ENCODE measurements at places on chromosomes 7 and 10.

DNA sequence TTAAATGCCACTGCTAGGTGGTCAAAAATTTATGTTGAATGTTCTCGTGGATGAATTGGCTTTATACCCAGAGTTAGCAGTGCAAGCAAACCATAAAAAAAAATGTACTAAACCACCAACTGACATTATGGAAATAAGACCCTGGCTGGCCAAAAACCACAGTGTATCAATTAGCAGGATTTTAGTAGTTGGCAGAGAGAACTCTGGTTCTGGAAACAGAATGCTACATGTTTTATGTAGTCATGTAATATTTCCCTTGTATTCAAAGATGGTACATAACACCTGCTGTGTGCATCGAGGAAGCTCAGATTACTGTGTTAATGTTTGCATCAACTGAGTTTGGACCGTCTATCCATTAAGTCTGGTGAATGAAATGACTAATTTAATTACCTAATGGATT is 618.5 kb downstream of the CCSER2 start:
- no peak for DNase-seq

- DNase-seq: no peak
These were observed 175.8 kb downstream of the VTI1A start for GRCh38 chr10:112622786-112623185.

DNA sequence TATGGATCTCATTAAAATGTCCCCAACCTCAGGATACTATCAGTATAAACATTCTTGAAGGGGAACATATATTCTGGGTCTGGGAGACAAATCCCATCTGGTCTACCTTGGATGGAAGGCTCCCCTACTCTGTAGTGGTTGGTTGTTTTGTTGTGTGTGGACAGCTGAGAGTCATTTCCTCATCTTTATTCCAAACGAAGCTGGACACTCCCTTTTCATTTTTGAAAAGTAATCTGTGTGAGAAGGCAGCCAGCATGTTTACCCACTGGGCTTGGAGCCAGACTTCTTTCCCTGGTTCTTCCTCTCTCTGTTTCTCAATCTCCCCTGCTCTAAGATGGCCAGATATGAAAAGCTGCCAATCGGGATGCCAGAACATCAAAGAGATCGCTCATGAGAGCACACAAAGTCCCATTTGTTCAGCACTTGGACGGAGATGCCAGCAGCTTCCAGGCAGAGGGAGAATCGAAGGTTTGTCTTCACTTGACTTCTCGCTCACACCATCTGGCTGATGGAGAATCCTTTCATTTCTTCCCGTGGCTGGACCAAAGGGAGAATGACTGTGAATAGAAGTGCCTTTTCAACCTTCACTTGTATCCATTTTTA is 108.1 kb upstream of the AGR3 start:
- DNase-seq: peak; percentile 99

- no peak for DNase-seq
These were observed 232.6 kb upstream of the CDC14C start for GRCh38 chr7:48691788-48692187.

- no peak for DNase-seq
These were observed 97.7 kb upstream of the EGFR start for GRCh38 chr7:54921116-54921515.

DNA sequence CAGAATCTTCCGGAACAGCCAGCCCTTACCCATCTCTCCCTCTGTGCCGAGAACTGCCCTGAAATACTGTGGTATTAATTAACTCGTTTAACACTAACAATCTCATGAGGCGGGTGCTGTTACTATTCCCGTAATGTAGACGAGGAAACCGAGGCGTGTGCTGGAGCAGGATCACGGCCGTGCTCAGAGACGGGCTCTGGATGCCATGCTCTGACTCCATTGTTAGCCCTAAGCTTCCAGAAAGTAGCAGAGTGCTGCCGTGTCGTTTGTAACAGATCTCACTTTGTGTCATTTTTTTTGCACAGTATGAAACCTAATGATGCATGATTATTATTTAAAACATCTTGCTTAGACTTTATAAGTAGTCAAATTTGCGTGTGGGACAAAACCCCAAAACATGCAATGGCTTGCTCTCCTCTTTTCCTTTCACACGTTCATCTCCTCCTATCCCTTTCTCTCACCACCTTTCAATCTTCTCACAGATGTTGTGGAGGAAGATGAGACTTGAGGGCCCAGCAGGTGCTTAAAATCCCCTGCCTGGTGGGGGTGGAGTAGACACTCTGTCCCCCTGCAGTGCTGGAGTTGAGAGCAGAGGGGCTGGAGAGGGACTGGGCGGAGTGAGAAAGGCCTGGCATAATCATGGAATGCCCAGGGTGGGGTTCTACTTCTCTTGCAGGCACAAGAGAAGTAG is 482 bp upstream of the ACTR3C start:
- DNase-seq: no peak

GRCh38 chr7:93461350-93461749 is 113.2 kb downstream of the CALCR start:
- no peak for DNase-seq

DNA sequence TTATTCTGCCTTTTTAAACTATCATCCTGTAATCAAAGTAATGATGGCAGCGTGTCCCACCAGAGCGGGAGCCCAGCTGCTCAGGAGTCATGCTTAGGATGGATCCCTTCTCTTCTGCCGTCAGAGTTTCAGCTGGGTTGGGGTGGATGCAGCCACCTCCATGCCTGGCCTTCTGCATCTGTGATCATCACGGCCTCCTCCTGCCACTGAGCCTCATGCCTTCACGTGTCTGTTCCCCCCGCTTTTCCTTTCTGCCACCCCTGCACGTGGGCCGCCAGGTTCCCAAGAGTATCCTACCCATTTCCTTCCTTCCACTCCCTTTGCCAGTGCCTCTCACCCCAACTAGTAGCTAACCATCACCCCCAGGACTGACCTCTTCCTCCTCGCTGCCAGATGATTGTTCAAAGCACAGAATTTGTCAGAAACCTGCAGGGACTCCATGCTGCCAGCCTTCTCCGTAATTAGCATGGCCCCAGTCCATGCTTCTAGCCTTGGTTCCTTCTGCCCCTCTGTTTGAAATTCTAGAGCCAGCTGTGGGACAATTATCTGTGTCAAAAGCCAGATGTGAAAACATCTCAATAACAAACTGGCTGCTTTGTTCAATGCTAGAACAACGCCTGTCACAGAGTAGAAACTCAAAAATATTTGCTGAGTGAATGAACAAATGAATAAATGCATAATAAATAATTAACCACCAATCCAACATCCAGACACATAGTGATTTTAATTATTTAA is 151.7 kb downstream of the EGFR start:
- DNase-seq: no peak

DNA sequence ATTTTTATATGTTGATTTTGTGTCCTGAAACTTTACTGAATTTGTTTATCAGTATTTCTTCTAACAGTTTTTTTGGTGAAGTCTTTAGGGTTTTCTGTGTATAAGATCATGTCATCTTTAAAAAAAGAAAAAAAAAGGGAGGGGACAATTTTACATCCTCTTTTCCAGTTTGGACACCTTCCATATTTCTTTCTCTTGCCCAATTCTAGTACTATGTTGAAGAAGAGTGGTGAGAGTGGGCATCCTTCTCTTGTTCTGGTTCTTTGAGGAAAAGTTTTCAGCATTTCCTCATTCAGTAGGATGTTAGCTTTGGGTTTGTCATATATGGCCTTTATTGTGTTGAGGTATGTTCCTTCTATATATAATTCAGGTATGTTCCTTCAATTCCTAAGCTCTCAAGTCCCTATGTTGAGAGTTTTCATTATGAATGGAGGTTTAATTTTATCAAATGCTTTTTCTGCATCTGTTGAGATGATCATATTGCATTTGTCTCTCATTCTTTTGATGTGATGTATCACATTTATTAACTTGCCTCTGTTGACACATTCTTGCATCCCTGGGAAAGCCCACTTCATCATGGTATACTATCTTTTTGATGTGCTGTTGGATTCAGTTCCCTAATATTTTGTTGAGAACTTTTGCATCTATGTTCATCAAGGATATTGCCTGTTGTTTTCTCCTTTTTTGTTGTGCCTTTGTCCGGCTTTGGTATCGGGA is 12.1 kb downstream of the TAS2R40 start:
- no peak for DNase-seq

- DNase-seq: peak; percentile 78
These were observed 30.4 kb downstream of the PDLIM1 start for GRCh38 chr10:95260397-95260881.

GRCh38 chr10:62903828-62904227 is 87.7 kb upstream of the EGR2 start:
- no peak for DNase-seq

DNA sequence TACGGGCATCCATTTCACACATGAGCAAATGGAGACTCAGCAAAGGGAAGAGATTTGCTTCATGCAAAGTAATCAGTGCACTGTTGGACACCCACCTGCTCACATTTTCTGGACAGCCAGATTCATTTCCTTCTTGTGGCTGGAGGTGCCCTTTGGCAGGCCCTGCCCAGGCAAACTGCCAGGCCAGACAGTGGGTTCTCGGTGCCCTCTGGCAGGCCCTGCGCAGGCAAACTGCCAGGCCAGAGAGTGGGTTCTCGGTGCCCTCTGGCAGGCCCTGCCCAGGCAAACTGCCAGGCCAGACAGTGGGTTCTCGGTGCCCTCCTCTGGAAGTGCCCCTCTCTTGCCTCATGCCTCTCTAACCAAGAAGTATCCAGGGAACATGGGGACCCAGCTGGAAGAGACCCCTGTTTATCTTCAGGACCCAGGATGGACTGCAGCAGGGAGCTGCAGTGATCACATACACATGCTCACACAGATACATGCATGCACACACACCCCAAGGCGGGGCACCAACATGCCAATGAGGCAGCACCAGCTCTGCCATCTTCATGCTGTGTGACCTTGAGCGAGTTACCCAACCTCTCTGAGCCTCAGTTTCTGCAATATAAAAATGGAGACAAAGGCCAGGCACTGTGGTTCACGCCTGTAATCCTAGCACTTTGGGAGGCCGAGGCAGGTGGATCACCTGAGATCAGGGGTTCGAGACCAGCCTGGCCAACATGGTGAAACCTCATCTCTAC is 67.1 kb downstream of the OAT start:
- DNase-seq: no peak

DNA sequence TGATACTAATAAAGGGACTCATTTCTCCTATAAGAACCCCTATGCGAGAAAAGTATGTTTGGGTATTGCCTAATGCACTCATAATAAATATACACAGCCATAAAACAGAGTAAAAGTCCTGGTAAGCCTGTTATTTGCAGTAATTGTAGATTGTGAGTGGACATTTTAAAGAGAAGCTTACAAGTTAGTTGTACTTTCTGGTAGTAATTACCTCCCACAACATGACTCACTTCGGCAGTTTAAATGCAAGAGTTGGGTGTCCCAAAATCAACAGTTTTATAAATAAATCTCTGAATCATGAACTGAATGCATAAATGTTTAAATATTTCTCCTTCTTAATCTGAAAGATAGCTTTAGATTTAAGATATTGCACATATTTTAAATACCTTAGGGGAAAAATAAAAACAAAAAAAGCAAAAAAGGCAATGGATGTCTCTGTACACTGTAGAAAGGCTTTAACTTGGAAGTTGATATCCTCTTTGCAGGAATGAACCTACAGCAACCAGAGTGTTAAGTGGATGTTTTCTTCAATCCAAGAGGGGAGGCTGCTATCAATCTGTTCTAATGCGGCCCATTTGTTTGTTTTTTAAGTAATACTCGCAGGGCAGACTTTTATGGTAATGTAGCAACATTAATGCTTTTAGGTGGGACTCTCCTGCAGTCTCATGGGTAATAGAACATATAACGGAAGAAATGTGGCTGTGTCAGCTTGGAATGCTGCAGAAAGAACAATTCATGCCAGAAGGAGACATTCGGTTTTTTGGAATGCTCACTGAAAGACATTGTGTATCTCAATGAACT is 57.3 kb upstream of the ZEB1 start:
- DNase-seq: peak; percentile 63

DNA sequence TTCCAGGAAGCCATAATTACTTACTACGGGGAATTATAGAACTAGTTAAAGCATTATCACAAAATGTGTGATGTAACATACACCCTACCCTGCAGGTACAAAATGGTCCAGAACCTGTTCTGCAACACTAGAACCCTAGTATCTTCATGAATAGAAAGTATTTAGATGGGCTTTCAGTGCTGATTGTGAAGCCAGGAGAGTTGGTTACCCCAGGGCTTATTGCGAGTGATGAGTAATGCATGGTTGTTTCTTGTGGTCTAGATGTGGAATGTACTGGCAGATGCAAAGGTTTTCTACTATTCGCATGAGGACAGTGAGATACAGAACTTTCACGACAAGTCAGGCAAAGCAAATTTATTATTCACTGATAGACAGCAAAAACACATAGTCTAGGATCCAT is 33.6 kb upstream of the AGR3 start:
- DNase-seq: peak; percentile 96

DNA sequence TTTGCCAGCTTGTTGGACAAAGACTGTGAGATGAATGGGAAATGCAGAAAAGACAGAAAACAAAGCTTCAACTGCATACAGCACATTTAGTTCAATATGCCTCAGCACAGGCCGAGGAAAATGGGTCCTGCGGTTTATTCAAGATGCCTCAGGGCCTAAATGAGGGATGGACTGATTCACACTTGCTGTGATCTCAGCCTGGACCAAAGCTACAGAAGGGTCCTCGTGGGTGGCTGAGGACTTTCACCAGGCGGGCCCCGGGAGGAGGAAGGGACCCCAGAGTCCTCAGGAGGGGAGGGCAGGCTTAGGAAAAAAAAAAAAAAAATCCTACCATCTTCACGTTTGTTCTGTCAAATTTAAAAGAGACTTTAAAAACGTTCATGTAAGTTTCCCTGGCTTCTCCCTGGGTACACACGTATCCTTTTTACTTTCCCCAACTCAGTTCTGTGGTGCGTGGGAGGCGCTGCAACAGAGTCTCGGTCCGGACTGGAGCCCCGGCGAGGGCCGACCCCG is 624 bp upstream of the ZNF783 start:
- peak; percentile 27 for DNase-seq

DNA sequence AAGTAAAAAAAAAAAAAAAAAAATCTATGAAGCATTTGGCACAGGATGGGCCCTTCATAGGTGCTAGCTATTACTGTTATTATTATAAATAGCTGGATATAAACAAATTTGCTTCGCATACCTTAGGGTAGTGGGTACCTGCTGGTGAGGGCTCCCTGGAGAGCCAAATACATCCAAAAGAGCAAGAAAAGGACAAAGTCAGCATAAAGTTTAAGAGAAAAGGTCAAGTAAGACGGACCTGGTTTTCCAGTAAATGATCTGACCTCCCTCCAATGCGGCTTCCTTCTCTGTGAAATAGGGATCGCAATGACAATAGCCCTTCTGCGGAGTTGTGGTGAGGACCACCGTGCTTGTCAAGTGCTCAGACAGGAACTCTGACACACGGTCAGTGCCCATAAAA is 214.5 kb downstream of the SNX10 start:
- no peak for DNase-seq

Measured in H4 (cell line).